ENCODE measurements at places on chromosomes 1 and 21. TPM values are rescaled to one million over a fixed set of nuclear protein-coding genes. Genes with fewer than 3 reads are reported as not detected.

DNA sequence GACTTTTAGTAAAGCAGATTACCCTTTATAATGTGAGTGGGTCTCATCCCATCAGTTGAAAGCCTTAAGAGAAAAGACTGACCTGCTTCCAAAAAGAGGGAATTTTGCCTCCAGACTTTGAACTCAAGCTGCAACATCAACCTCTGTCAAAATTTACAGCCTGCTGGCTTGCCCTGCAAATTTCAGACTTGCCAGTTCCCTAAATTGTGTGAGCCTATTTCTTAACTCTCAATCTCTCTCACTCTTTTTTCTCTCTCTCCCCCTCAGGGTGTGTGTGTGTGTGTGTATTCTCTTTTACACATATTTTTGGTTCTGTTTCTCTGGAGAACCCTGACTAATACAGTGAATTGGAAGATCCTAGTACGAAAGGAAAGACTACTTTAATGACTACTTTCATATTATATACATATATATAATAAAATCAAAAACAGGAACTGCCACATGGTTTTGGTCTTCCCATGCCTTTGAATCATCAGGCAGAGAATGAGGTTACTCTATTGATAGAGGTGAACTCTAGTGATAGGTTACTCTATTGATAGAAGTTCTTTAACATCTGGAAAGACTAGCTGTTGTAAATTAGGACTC is 6.4 kb downstream of the OR2C3 start:
- DNase-seq, result no peak

GRCh38 chr21:38380481-38381137 is 117.7 kb downstream of the ERG start:
- no peak for DNase-seq

GRCh38 chr1:66938613-66939012 is 13.8 kb downstream of the MIER1 start:
- no peak for DNase-seq

- no peak for DNase-seq
Measured at GRCh38 chr1:244104309-244105060, 53.4 kb downstream of the ZBTB18 start.

DNA sequence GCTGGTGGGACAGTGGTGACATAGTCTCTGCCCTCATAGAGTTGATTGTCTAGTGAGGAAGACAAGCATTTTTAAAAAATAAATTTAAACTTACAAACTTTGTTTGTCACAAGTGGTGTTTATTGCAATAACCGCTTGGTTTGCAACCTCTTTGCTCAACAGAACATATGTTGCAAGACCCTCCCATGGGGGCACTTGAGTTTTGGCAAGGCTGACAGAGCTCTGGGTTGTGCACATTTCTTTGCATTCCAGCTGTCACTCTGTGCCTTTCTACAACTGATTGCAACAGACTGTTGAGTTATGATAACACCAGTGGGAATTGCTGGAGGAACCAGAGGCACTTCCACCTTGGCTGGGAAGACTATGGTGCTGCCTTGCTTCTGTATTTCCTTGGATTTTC is 58.4 kb downstream of the LAMC2 start:
- peak; percentile 91 for DNase-seq

DNA sequence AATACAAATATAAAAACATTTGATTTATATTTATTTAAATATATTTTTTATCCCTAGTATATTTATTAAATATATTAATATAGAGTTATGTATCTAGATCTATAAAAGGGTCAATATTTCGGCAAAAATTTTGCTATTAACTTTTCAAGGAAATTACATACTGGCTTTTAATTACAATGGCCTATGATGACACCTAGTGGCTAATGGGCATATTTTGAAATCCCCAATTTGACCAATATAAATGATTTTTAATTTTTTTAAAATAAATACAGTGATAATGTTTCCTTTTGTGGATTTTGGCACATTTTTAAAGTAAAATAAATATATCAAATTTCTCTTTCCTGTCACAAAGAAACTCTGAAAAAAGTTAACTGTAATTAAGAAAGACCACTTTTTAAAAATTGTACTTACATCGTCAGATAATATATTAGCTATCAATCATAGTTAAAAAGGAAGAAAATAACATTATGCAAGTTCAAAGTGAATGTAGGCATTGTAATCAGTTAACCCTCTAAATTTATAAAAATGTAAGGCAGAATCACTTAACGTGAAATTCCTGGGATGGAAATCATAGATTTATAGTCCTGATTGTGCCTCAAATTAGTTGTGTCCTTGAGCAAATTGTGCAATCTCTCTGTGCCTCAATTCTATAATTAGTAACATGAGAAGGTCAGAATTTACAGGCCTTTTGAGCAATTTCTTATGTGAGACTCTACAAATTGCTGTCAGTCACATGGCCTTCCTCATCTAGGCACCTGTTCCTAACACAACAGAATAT is 25.6 kb upstream of the RGS13 start:
- DNase-seq, result no peak

- no peak for DNase-seq
Measured at GRCh38 chr1:116388122-116388521, 15.1 kb downstream of the ATP1A1 start.

- no peak for DNase-seq
Measured at GRCh38 chr1:170168265-170168664, 22.5 kb downstream of the NTMT2 start.

DNA sequence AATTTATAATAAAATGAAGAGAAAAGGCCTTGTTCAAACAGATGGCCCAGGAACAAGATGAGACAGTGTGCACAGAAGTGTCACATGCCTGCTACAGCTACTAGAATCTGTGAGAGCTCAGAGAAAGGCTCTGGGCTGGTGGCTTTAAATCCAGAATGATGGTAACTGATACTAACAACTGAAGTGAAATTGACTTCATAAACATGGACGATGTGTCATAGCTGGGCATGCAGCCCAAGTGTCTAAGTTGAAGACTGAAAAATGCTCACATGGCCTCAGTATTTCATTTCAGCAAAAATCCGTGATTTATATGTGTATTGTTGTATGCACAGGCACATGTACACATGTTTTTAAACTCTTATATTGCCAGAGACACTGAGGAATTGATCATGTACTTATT is 208.3 kb upstream of the RUNX1 start:
- DNase-seq, result peak; percentile 62

DNA sequence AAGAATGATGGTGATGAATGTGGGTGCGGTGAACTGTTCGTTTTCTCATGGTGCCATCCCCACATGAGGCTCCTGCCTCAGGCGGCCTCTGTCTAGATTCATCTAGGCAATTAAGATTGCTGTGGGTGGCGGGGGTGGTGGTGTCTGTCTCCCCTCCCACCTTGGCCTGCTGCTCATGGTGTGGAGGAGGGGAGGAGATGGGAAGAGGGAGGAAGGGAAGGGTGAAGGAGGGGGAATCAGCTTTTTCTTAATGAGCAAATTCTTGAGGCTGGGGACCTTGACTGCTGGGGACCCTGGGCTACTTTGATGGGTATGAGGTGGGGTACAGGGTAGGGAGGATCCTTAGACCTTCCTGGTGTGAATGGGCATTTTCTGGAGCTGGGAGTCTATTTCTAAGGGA is 55.8 kb downstream of the H3-3A start:
- no peak for DNase-seq

DNA sequence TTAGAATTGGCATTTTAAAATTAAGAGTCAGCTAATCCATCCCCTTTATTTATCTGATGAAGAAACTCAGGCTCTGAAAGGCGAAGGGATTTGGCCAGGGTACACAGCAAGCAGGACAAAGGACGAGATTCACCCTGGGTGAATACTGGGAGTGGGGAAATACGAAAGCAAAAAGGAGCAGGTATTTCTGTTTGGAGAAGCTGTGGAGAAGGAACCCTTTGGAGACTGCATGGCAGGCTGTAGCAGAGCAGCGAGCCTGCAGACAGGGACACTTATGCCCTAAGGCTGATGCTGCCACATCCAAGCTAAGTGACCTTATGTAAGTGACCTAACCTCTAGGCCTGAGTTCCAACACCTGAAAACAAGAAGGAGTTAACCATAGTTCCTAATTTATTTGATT is 207.2 kb upstream of the C1orf87 start:
- DNase-seq, result no peak

DNA sequence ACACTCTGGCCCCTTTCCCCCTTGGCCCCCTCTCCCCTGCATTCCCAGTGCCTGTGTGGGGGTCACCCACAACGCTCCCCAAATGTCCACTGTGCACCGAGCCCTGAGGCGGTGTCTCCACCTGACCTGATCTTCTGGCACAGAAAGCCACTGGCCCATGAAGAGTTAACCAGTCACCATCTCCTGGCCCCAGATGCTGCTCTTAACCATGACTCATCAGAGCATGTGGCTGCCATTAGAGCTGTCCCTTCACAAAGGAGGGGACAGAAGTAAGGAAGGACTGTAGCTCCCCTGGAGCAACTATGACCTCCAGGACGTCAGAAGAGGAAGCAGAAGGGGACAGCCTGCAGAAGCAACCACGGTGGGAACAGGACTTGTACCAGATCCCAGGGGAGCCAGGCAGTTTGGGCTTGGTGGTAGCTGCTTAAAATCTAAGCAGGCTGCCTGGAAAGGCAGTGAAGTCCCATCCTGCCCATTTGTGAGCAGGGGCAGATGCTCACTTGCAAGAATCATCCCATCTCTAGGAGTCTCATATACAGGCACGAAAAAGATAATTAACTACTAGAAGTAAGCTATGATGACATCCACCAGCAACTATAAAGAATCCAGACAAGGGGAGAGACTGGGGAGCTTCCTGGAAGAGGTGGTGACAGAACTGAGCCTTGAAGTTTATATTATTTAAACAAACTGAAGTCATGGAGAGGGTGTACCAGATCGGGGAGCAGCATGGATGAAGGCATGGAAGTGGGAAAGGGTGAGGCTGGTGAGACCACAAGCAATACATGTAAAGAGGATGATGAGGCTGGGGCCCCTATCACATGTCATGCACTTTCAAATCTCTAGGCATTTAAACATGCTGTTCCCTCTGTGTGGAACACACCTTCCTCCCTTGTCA is 1.1 kb upstream of the TTC39A start:
- no peak for DNase-seq

GRCh38 chr21:16294128-16294527 is 564.3 kb downstream of the USP25 start:
- DNase-seq, result no peak

DNA sequence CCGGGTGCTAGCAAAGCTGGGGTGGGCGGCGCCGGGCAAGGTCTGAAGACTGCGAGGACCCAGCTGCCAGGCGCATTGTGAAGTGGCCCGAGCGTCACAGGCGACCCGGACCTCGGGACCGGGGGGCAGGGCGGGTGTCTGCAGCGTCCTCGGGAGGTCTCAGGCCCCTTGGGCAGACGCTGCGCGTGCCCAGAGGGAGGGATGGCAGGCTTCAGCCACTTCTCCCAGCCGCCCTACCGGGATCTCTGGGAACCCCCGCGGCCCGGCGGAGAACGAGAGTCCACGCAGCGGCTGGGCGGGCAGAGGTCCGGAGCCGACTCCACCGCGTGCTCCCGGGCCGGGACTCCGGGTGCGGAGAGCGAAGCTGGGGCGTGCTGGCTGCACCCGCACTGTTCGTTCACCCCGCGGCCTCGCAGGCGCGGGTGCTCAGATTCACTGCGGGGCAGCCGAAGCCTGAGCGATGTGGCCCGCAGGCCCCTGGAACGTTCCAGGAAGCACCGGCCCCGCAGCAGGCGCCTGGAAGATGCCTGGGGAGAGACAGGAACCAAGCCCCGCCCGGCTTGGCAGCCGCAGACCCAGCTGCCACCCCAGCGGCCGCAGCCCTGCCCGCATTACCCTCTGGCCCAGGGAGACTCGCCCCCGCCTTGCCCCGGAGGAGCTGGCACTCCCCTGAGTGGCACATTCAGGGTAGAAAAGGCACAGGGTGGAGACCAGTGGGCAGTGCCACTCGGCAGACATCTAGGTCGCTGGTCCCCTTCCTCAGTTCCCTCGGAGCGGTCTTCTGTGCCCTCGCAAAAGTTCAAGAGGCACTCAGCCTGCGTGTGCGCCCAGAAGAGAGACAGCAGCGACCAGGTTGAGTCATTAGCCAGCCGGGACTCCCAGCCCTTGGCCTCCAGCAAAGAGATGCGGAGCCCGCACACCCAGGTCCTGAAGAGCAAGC is at the start of gene CCDC185:
TSS of gene CCDC185 (plus strand) at position 141 of the 940 bp plus-strand sequence. CDS start at position 202, 61 bp downstream.
- DNase-seq, result no peak

GRCh38 chr1:161199506-161200139 is 769 bp upstream of the ADAMTS4 start:
- DNase-seq, result no peak

- DNase-seq, result no peak
Measured at GRCh38 chr1:89938171-89939055, 56.5 kb upstream of the ZNF326 start.

- peak; percentile 62 for DNase-seq
Measured at GRCh38 chr1:39381839-39382238, 109.6 kb upstream of the BMP8A start.

DNA sequence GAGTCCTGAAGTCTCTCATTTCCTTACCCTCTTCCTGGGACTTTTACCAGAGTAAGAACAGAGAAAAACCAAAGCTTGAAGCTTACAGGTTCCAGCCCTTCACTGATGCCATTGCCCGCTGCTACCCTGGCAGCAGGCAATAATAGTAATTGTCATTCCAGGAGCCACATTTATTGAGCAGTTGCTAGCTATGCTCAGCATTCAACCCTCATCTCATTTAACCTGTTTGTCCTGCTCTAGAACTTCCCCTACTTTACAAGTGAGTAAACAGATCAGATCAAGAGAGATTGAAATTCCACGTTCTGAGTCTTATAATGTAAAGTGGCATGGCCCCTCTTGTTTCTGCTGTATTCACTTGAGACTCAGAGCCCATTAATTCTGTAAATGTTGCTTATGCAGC is 80.4 kb downstream of the ATP1A1 start:
- no peak for DNase-seq

GRCh38 chr1:229479660-229480399 is 28.3 kb downstream of the NUP133 start:
- no peak for DNase-seq

GRCh38 chr1:195345149-195345548 is 1263.1 kb downstream of the KCNT2 start:
- DNase-seq, result no peak

- no peak for DNase-seq
Measured at GRCh38 chr1:232786845-232787455, 18.3 kb upstream of the MAP10 start.

- peak; percentile 51 for DNase-seq
Measured at GRCh38 chr1:94379615-94380014, 38.6 kb upstream of the ABCD3 start.

DNA sequence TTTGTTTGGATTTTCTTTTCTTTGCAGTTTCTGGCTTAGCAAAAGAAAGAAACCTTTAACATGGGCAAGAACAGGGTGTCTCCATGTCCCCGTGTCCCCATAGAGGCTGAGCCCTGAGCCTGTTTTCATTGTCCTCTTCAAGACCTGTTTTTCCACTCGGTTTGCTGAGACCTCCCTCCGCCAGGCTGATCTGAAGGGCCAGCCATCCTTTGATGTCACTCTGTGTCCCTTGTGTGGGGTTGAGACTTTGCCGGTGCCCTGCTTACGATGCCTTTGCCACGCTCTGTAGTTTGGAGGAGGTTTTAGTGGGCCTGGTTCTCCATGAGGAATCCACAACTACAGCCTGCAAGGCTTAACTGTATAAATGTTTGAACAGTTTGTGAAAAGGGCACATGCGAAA is 23.8 kb downstream of the IFNGR2 start:
- peak; percentile 10 for DNase-seq

- no peak for DNase-seq
Measured at GRCh38 chr1:94851571-94851970, 31.4 kb downstream of the SLC44A3 start.

Gene AADACL4
- not detected for total RNA-seq

Gene KRTAP21-2
- not detected for total RNA-seq

Gene PIGV
- total RNA-seq, result 5.5 TPM

Gene RASSF5
- 3.9 TPM for total RNA-seq

Gene NOS1AP
- 4.6 TPM for total RNA-seq

Gene CD1E
- total RNA-seq, result not detected

Data from Right ventricle myocardium superior (tissue), 1 donor.